ENCODE measurements at places on chromosomes 11 and 22.

- no peak for DNase-seq
Observed at GRCh38 chr22:36232715-36233401, 6.5 kb downstream of the APOL2 start.

DNA sequence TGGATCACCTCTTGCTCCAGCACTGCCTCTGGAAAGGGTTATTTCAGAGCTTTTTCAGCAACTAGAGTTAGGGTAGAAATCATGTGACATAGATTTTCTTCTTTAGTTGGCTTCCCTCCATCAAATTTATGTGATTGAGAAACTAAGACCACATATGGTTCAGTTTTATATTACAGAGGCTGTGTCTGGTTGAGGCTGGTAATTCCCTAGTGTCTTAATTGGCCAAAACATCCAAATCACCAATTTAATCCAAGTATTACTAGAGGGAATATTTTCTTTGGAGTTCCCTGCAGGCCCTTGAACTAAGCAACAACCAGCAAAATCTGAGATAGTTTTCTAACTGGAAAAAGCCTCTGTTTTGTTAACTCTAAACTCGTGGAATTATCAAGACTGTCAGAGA lies 136.3 kb downstream of the ARHGAP42 start:
- DNase-seq = no peak

GRCh38 chr11:84227970-84228665 lies 942.0 kb upstream of the CCDC90B start:
- no peak for DNase-seq

DNA sequence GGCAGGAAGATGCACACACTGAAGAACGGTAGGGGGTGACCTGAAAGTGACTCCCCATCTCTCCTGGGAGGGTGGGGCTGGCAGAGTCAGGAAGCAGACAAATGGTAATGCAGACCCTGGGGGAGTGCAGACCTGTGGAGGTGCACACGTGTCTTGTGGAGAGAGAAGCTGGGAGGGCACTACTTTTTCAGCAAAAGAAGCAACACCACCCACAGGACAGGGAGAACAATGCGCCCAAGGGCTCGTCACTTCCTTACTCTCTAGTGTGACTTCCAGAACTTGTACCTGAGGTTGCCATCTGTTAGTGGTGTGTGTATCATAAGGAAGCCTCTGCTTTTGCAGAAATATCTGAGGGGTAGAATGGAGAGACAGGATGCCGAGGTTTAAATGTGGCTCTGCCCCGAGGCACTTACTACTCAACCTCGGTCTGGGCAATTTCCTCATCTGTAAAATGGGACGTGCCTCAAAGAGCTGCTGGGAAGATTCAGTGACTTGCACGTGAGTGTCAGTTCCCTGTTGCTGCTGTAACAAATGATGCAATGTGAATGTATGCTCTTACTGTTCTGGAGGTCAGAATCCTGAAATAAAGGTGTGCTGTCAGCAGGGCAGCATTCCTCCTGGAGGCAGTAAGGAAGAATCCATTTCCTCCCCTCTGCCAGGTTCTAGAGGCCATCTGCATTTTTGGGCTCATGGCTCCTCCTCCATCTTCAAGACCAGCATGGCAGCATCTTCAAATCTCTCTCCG lies 323.4 kb downstream of the SHANK2 start:
- DNase-seq = peak; percentile 42

GRCh38 chr11:932435-932834 lies 6.8 kb downstream of the AP2A2 start:
- no peak for DNase-seq

GRCh38 chr11:58905721-58906547 lies 33.4 kb upstream of the GLYATL1 start:
- DNase-seq = peak; percentile 96

GRCh38 chr22:38843201-38843656 lies 599 bp downstream of the NPTXR start:
- peak; percentile 73 for DNase-seq

- DNase-seq = no peak
Observed at GRCh38 chr11:112050721-112051120, 23.1 kb downstream of the PIH1D2 start.

GRCh38 chr22:46153930-46154329 lies 3.6 kb downstream of the PPARA start:
- no peak for DNase-seq

GRCh38 chr11:117501237-117501898 lies 173.7 kb downstream of the CEP164 start:
- DNase-seq = no peak

DNA sequence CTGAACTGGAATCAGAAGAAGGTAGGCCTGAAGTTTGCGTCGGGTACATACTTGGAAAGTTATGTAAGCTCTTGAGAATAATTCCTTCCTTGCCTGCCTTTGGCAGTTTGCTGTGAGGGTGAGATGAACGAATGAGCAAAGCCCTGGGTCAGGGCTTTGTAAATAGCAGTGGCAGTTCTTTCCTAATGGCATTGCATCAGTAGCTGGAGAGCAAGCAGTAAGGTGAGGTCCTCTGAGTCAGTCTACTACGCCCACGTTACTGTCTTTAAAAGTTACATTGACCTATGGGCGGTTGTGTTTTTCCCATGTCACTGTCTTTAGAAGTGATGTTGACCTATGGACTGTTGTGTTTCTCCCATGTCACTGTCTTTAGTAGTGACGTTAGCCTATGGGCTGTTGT lies 179.1 kb upstream of the E2F8 start:
- no peak for DNase-seq

GRCh38 chr11:17852246-17852645 lies 117.7 kb downstream of the KCNC1 start:
- DNase-seq = no peak

- no peak for DNase-seq
Observed at GRCh38 chr11:107252429-107253161, 205.0 kb downstream of the CWF19L2 start.

- DNase-seq = no peak
Observed at GRCh38 chr22:27648074-27648473, 153.5 kb downstream of the MN1 start.

- DNase-seq = no peak
Observed at GRCh38 chr11:33062137-33062536, 22.8 kb downstream of the TCP11L1 start.

- DNase-seq = peak; percentile 89
Observed at GRCh38 chr22:30968015-30968923, at the start of gene MORC2. TSS of gene MORC2 (minus strand) at chr22:30968774. CDS start at chr22:30967889, 885 bp downstream.

GRCh38 chr22:31474743-31475142 lies 14.9 kb downstream of the EIF4ENIF1 start:
- DNase-seq = no peak

DNA sequence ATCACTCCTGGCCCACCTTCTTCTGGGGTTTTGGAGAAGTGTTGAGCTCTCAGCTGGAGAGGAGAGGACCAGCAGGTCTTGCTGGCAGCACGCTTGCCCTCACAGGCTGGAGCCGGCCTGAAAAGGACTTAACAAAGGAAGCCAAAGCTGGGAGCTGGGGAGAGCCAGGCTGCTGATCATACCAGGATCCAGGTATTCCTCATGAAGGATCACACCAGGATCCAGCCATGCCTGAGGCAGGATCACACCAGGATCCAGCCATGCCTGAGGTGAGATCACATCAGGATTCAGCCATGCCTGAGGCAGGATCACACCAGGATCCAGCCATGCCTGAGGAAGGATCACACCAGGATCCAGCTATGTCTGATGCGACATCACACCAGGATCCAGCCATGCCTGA lies 17.0 kb downstream of the MRGPRD start:
- DNase-seq = no peak

- no peak for DNase-seq
Observed at GRCh38 chr11:116162086-116162885, 610.5 kb downstream of the BUD13 start.

GRCh38 chr22:22817468-22818201 lies 70.0 kb upstream of the IGLL5 start:
- DNase-seq = no peak

DNA sequence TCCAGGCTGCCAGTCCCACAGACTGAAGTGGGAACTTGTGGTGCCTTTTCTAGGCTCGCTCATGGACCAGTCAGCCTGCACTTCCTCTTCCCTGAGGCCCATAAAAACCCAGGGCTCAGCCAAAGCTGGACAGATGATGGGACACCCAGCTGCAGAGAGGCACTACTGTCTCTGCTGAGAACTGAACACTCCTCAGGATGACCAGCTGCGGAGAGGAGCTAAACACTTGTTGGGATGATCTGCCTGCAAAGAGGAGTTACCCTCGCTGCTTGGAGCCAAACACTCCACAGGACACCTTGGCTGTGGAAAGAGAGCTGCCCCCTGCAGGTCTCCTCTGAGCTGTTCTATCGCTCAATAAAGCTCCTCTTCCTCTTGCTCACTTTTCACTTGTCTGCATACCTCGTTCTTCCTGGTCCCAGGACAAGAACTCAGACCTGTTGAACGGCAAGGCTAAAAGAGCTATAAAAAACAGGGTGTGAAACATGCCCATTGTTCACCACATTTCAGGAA lies 465.5 kb downstream of the GUCY1A2 start:
- DNase-seq = no peak

DNA sequence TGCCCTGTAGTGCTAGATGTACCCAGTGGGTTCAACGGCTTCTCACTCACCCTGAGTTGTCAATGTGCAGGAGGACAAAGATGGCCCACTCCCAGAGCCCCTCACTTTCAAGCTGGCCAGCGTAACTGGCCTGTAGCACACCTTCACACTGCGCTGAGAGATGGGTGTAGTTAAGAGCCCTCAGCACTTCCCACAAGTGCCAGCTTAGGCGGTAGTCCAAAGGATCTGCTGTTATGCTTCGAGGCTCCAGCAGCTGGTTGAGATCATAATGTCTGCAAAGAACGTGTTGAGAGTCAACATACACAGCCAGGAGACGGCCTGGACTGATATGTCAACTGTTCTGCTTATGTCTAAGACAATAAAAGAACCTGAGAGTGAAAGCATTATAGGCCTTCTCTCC lies 14.7 kb upstream of the CHRNA10 start:
- no peak for DNase-seq

DNA sequence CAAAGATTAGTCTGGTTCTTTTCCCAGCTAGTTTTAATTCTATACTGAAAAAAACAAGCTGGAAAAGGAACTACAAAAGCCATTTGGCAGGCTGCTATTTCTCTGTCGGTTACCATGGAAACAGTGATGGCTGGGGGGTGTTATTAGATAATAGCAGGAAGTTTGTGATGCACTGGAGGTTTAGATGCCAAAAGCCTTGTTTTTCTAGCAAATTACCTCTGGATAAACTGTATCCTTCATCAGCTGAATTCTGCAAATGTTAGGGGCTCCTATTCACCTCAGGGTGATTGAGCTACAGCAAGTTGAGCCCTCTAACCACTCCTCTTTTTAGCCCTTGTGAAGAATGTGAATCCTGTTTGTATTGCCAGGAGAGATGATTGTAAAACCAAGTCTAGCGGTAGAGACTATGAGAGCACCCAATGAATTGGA lies 25.2 kb downstream of the ALKBH3 start:
- DNase-seq = no peak

DNA sequence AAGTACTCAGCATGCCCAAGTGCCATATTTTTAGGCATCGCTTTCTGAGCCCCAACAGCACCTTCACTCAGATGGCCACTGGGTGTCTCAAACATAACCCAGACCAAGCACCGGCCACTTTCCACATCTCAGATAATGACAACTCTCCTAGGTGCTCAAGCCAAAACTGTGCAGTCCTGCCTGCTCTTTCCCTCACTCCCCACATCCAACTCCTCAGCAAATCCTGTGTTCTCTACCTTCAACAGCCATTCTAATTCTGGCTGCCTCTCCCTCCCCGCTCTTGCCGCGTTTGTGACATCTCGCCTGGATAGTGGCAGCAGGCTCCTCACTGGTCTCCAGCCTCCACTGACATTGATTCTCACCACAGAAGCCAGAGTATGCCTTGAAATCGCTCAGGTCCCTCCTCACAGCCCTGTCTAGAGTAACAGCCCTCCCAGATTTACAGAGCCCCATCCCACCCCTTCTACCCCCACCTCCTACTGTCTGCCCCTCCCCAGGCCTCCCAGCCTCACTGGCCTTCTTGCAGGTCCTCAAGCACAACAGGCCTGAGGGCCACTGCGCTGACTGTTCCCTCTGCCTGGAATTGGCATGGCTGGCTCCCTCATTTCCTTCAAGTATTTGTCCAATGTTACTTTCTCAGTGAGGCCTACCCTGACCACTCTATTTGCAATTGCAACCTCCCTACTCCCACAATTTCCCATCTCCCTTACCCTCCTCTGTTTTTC lies 1.3 kb upstream of the PHETA2 start:
- DNase-seq = no peak

DNA sequence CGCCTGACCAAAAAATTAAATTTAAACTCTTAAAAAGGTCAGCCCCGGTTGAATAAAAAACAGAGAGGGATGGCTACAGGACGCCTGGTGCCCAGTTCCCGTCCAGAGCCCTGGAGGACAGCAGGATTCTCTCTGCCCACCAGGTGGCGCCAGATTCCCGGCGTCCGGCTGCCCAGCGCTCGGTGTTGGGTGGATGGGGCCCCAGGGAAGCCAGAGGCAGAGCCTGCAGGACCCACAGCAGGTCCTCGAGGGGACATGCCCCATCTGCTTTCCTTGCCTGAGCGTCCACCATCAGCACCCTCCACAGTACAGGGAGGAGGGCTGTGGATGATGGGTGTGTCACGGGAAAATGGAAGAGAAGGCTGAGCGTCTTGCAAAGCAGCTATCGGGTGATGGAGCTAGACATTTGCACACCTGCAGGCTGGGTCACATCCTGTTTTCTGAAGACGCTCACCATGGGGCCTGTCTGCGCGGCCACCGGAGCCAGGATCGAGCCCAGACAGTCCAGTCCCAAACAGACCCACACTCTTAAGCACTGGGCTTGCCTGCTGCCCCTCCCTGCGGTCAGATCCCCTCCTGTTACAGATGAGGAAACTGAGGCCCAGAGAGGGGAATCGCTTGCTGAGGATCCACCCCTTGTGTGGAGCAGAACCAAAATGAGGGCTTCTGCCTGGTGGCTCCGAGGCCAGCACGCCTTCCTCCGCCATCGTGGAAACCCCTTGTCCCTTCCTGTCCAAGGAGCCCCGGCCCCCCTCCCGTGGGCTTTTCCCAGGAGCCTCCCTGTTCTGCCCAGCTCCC lies 18.5 kb upstream of the CBX7 start:
- peak; percentile 91 for DNase-seq

DNA sequence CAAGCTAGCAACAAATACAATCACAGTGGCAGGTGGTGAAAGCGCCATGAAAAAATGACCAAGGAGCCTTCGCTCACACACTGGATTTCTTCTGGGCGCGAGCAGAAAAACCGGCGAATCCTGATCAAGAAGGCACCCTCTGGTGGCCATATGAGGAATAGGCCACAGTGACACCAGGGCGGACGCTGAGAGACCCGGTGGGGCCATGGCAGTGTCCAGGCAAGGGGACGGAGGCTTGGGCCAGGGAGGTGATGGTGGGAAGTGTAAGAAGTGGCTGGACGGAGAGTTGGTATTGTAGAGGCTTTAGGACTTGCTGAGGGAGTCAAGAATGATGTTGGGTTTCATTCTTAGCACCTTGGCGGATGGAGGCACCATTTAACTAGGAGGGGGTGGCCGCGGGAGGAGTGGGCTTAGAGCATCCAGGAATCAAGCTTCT lies 16.9 kb upstream of the RAC2 start:
- DNase-seq = peak; percentile 87

GRCh38 chr11:126371595-126371994 lies 16.1 kb downstream of the ST3GAL4 start:
- DNase-seq = no peak

All from GM23338 (cell line).